ENCODE measurements at places on chromosomes 5 and 9.

DNA sequence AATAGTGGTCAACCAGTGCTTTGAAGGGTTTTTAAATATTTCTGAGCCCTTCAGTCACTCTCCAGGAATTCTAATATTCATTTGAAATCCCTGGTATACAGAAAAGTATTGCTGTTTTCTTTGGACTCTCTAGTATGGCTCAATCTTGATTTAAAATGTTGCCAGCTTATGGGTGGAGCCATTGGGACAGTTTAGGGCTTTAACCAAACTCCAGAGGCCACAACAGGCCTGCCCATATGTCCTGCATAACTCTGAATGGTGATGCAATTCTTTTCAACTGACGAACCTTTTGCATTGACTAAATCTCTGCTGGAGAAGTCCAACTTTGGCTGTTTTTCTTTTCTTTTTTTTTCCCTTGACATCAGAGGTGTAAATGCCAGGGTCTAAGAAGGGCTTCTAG, 10.3 kb upstream of the ANKHD1 start:
- DNase-seq, result no peak

DNA sequence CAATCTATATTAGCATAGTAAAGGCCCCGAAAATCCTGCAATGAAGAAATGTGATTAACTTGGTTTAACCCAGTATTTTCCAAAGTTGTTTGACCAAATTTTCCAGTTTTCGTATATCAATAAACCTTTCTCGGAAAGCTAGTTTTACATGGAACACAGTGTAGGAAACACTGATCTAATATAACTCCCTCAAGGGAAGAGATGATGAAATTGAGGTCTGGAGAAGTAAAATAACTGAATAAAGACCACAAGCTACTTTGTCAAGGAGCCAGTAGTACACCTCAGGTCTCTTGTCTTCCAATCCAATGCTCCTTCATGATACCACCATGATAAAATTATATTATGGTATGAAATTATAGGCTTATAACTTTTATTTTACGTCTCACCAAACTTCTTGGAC, 118.1 kb upstream of the TARS1 start:
- no peak for DNase-seq

DNA sequence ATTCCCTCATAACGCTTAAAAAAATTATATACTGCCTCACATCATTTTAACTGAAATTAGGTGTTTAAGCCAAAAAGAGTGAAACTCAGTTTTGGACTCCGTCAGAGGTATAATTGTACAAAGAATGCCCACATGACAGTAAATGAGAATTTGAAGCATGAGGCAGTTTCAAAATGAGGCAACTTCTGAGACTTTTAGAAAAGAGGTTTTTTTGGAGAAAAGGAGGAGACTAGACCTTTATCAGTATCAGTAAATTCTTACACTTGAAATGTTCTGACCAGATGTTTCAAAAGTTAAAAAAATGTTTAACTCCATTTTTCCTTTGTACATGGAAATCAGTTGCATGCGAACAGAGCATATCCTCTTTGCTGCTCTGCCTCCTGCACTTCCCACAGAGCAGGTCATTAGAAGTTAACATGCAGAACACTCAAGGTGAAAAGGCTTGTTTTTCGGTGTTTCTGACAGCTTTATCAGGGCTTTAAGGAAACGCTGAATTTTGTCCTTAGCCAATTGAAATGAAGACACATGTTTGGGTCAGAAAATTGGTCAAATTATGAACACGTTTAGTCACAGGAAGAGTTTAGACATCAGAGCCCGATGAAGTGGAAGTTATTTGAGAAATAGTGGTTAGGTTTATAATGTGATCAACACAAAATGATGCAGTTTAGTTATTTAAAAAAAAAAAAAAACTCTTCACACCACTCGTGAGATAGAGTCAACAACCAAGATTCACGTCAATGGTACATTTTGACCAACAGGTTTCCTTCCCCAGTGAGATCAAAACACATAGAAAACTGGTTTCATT, 59.5 kb downstream of the PIK3R1 start:
- no peak for DNase-seq

DNA sequence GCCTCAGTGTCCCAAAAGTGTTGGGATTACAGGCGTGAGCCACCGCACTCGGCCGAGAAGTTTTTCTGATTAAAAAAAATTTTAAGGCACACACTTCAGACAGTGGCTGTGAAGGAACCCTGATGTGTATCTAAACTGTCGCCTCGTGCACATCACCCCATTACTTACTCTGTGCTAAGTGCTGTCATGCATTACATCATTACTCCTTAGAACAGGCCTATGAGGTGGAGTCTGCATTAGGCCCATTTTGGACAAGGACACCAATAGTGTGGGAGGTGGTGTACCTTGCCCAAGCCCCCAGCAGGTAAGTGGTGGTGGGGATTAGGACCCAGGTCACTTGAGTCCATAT, 3.8 kb upstream of the CDHR2 start:
- no peak for DNase-seq

DNA sequence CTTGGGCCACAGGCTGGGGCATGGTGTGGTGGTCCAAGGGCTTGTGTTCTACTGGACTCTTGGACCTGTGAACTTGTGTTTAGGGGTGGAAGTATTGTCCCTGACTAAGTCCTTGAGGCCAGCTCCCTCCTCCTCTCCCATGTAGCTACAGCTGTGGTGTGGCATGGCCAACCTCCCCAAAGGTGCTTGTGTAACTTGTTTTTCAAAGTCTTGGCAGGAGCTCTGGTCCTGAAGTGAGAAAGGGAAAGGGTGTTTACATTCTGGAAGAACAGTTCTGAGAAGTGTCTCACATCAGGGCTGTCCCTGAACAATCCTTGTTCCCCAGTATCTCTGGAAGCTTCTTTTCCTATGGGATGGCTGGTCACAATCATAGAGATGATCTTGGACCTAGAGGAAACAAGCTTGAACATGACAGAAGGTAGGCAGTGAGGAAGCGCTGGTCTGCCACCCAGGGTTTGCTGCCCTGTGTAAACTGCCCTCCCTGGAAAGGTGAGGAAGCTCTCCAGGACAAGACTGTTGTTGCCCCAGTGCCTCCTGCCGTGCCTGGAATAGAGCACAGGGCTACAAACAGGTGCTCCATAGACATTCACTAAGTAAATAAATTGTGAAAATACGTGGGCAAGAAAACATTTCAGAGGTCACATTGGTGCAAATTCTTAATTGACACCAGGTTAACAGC, 64.6 kb upstream of the KLF9 start:
- no peak for DNase-seq

DNA sequence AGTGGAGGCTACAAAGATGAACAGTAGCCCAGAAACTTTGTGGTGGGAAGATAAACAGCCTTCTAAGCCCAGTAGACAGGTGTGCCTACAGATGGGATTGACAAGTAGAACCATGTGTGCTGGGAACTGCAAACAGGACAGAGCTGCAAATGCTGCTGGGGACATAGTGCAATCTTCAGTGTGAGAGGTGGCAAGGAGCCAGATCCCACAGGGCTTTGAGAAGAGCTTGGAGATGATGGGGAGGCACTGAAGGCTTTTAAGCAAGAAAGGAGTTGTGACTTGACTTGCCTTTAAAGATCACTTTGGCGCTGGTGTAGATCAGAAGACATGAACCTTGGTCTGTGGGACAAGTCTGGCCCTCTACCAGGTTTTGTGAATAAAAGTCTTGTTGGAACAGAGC, 675.2 kb downstream of the ACTL7B start:
- no peak for DNase-seq

DNA sequence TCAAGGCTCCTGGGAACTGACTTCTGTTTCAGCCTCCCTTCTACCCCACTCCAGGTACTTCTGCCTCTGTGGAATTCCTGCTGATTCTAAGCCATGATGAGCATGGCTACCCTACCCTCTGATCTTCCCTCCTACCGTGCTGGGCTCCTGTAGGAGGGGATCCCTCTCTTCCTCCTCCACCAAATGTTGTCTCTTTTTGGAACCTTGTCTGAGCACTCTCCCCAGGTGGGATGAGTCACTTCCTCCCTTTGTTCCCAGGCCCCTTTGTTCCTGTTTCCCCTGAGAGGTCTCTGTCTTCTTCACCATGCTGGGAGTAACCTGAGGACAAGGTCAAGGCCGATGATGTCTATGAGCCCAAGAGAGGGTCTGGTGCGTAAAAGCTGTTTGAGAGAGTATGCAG, 213.2 kb downstream of the GABBR2 start:
- no peak for DNase-seq

DNA sequence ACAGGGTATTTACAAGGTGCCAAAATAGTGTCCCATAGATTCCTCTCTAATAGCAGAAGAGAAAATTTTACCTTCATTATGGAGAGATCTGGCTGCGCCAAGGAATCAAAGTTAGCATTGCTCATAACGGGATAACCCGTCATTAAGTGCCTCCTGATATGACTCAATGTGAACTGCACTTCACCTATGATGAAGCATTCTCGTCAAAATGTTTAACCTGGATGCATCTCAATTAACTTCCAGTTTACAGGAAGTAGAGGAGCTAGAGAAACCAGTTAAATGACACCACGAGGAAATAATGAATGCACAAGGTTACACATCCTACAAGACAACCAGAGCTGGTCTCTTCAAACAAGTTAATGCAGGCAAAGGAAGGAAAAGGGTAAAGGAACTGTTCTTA, 17.2 kb downstream of the FBXW11 start:
- no peak for DNase-seq

DNA sequence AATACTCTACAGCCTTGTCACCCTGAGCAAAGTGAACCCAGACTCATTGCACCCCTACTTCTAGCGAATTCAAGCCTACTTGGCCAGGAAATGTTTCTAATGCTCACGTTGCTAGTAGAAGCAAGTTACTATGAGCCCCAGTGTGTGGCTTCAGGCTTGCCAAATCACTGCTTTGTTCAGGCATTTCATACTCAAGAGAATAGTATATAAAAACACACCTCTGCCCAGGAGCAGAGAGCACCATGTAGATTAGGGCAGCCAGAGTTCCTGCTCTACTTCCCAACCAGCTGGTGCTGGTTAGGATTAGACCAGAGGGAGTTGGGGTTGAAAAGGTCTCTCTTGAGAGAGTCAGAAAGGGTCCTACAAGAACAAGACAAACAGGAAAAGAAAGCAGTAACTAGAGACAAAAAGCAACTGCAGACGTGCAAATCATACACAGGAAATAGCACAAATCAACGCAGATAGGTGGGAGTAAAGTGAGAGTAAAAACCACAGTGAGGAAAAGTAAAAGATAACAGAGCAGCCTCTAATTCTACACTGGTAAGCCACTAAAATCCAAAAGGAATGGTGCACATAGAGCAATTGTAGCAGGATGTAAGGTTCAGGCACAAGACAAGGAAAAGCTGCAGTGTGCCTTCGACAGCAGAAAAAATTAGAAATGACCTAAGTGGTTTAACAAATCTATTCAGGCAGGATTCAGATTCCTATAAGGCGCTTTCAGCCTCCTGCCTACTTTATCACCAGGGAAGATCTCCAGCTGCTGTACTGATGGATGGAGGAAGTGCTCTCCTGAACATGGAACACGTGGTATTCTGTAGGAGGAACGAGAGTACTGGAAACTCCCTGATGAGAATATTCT, 49.6 kb upstream of the KIF2A start:
- DNase-seq, result no peak

DNA sequence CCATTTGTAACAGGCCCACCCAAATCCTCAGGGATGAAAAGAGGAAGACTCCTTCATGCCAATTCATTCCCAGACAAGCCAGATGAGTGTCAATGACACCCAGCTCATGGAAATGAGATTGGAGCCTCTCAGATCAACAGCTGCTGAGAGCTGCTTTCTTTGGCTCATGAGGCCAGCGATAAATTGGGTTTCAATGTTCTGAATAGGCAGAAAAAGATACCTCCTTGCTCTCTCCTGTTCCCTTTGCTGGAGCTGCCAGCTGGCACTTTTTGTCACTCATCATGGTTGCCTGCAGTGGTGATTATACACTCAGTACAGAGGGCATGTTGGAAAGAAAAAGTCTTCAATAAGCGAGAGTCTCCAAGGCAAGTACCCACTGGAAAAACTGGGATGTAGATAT, 47.1 kb downstream of the SH3RF2 start:
- DNase-seq, result no peak

- no peak for DNase-seq
These were observed 46.4 kb upstream of the CTNNA1 start for GRCh38 chr5:138706655-138707480.

GRCh38 chr5:55303238-55303690, 4.2 kb downstream of the DHX29 start:
- no peak for DNase-seq

GRCh38 chr5:17890501-17890900, 256.2 kb downstream of the TAF11L14 start:
- DNase-seq, result no peak

DNA sequence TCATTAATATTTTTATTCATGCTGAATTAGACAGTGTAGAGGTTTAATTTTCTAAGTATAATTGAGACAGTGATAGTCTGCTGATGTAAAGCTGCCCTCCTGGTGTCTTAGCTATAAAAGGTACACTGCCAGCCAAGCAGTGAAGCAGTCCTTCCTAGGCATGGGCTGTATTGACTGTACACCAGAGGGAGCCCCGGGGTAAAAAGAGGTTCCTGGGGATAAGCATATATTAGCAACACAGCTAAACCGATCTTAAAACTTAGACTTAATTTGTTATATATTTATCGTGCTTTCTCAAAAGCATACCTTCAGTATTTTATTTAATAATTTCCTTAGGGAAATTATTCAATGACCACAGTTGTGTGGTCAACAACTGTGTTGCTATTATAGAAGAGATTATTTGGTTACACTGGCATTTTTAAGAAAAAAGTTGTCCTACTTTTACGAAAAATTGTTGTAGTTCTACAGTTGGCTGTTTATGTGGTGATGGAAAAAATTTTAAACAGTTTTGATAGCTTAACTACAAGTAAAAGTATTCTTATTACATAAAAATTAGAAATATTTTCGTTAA, 68.8 kb downstream of the ELL2 start:
- no peak for DNase-seq

DNA sequence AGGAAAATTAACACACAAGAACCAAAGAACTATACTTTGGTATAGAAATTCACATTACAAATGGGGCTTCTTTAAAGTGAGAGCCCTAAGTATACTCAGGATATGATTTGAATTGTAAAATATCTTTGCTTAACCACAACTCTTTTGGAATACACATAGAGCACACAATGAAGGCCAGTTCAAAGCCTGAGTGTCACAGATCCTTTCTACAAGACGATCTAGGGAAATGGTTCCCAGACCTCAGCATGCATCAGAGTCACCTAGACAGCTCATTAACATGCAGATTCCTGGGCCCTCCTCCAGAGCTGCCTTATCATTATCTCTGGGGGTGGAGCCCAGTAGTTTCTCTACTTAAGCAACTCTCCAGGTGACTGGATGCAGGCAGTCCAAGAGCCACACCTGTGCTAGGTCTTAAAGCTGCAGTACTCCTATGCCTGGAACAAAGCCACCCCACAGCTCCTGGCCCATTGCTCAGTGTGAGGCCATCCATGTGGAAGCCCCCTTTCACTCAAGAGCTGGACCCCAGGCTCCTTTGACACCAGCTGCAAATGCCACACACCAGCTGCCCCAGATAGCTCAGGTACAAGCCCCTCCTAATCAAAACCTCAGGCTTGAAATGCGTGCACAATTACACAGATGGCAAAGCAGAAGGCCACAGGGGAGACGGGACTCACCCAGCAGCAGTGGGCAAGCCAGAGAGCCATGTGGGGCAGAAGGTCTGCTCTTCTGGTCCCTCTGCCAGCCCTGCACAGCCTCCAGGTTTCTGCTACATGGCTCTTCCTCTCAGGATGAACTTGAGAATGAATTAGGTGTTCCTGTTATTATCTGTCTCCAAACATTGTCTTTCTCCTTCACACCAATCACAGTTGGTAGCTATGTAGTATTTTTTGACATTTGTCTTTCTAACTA, 106.1 kb downstream of the SH3TC2 start:
- DNase-seq, result no peak

GRCh38 chr9:22041775-22042174, 32.7 kb upstream of the CDKN2B start:
- no peak for DNase-seq

- no peak for DNase-seq
These were observed 43.5 kb downstream of the DMAC1 start for GRCh38 chr9:7756088-7756487.

GRCh38 chr5:6140219-6140618, 238.1 kb downstream of the MED10 start:
- no peak for DNase-seq

Measured in amniotic stem cell (primary cell).